Stimulated activated CD8-positive, alpha-beta memory T cell treated with anti-CD3 and anti-CD28 coated beads, Interleukin-15, amount 100 ng/mL, for 1 hour (primary cell): ENCODE measurements at places on chromosomes 16 and 17.

DNA sequence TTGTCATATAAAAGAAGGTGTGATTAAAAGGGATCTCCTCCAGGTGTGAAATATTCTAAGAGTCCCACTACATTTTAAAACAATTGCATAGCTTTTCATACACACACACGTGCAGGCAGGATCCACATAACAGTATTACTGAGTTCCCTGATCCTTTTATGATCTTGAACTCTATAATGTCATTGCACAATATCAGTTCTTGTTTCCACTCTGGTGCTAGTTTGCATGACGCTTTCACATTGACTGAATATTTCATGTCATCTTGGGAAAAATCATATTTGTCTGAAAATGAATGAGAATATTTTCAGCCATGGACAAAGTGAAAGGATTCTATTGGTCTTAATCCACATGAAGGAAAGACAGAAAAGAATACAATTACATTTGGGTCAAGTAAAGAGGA lies 703.8 kb downstream of the CDH8 start:
- DNase-seq = no peak

GRCh38 chr16:25868106-25868505 lies 176.3 kb downstream of the HS3ST4 start:
- no peak for DNase-seq

DNA sequence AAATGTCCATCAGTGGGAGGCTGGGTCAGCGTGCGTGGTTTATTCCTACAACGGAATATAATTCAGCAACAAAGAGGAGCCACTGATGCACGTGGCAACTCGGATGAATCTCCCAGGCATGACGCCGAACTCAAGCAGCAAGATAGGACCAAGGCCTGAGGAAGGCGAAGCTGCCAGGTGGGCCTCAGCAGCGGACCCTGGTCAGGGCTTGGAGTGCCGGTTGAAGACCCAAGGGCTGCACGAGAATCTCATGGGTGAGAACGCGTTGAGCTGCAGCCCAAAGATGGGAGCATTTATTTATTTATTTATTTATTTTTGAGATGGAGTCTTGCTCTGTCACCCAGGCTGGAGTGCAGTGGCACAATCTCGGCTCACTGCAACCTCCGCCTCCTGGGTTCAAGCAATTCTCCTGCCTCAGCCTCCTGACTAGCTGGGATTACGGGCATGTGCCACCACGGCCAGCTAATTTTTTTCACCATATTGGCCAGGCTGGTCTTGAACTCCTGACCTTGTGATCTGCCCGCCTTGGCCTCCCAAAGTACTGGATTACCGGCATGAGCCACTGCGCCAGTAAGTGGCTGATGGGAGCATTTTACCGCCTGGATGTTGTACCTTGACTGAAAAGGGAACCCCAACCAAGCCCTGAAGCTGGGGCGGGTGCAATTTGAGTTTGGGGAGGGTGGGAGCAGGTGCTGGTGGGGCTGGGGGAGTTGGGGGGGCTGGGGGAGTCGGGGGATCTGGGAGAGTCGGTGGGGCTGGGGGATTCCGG lies 18.1 kb upstream of the BAHCC1 start:
- DNase-seq = no peak

DNA sequence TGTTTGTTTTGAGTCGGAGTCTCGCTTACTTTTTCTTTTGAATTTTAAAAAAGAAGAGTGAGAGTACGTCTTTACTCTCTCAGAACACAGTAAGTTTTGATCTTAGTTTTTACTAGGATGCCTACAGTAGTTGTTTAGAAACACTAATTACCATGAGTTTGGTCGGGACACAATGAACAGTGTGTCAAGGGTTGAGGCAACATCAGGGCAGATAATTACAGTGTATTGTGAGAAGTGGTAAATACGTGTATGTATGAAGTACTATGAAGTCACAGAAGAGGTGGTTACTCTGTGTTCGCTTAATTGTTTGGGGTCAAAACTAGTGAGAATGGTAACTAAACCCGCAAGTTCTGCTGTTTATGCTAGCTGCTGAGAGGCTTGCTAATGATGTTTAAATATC lies 18.2 kb downstream of the PAFAH1B1 start:
- DNase-seq = no peak

DNA sequence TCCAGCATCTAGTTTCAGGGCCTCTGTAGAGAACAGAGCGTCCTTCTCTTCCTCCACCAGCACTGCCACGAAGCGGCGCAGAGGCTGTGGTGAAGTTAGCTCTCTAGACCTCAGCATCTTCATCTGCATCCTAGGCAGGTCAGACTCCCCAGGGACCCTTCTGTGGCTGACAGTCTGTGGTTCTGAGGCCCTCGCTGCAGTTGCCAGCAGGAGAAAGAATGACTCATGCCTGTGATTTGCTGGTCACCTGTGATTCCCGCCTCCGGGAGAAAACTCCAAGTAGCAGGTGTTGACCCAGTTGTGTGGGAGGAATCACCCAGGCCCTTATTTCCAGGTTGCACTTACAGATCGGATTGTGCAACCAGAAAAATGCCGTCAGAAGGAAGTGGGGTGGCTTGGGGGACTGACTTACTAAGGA lies 117.3 kb upstream of the CACNG5 start:
- no peak for DNase-seq

- no peak for DNase-seq
Observed at GRCh38 chr17:57684711-57685498, 60.2 kb downstream of the CCDC182 start.

- DNase-seq = no peak
Observed at GRCh38 chr17:48357779-48358602, 72.0 kb downstream of the SKAP1 start.

- DNase-seq = peak; percentile 67
Observed at GRCh38 chr17:75271233-75271954, 363 bp upstream of the MIF4GD start.

- DNase-seq = no peak
Observed at GRCh38 chr16:20789130-20789529, 17.1 kb downstream of the ERI2 start.

DNA sequence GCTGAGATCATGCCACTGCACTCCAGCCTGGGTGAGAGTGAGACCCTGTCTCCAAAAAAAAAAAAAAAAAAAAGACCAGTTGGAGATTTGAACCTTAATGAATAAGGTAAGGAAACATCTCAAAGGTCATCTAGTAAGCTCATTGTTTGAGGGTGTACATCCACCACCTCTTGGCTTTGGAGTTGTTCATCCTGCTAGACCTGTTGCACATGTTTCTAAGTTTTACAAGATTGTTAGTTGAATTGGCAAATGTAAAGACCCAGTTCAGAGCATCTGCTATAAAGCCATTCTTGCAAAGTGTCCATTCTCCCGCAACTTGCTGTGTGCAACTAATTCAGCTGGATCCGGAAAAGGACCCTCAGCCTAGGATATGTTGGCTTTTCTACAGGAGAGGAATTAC lies 1.5 kb downstream of the PSMD7 start:
- no peak for DNase-seq

DNA sequence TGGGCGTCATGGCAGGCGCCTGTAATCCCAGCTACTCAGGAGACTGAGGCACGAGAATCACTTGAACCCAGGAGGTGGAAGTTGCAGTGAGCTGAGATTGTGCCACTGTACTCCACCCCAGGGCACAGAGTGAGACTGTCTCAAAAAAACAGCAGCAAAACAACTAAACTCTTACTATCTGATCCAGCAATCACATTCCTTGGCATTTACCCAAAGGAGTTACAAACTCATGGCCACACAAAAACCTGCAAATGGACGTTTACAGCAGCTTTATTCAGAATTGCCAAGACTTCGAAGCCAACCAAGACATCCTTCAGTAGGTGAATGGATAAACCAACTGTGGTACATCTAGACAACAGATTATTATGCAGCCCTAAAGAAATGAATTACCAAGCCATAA lies 4.0 kb downstream of the SIAH1 start:
- DNase-seq = no peak

GRCh38 chr17:42548070-42548837 lies 4.5 kb upstream of the HSD17B1 start:
- peak; percentile 57 for DNase-seq

- DNase-seq = no peak
Observed at GRCh38 chr17:73363442-73364154, 51.8 kb upstream of the CDC42EP4 start.

GRCh38 chr17:82495844-82496528 lies 23.5 kb upstream of the FOXK2 start:
- DNase-seq = no peak

DNA sequence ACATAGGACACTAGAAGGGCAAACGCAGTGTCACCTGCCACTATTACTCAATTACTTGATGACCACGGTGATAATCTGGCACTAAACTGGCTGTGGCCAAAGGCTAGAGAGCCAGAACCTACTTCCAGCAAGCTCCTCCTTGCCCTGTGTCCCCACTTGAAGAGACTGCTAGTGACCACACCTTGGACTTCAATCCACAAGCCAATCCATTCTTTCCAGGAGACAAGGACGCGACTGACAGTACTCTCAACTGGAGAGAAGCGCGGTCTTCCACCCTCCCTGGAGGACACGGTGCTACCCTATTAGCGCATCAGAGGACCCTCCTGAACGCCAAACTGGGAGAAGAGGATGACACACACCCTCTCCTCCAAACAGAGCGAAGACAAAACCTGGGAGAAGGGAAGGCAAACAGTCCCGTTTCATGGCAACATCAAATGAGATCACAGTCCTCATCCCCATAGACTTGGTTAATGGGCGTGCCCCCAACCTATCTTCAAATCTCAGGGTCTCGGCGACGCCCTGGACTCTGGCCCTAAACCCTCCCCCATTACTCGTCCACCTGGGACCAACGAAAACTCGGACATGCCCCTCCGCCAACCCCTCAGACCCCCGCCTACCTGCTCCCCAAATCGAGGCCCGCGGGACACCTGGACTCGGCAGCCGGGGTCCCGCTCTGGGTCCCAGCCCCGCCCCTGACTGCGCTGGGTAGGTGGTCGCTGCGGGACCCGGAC lies 508 bp downstream of the FLCN start:
- no peak for DNase-seq

DNA sequence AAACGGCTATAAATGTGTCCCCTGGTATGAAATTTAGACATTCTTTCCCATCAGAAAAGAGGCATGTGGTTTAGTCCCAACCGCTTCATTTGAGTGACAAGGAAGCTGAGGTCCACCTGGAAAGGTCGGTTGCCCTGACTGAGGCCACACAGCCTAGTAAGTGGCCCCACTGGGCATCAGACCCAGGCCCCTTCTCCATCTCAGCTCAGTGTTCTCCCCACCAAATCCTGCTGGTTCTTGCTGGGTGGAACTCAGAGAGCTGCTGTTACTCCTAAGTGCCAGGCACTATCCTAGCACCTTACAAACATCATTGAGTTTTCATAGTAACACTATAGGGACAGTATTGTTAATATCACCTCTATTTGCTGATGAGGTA lies 153.5 kb downstream of the SOCS1 start:
- no peak for DNase-seq

GRCh38 chr17:27455236-27455913 lies 873 bp upstream of the KSR1 start:
- DNase-seq = no peak

DNA sequence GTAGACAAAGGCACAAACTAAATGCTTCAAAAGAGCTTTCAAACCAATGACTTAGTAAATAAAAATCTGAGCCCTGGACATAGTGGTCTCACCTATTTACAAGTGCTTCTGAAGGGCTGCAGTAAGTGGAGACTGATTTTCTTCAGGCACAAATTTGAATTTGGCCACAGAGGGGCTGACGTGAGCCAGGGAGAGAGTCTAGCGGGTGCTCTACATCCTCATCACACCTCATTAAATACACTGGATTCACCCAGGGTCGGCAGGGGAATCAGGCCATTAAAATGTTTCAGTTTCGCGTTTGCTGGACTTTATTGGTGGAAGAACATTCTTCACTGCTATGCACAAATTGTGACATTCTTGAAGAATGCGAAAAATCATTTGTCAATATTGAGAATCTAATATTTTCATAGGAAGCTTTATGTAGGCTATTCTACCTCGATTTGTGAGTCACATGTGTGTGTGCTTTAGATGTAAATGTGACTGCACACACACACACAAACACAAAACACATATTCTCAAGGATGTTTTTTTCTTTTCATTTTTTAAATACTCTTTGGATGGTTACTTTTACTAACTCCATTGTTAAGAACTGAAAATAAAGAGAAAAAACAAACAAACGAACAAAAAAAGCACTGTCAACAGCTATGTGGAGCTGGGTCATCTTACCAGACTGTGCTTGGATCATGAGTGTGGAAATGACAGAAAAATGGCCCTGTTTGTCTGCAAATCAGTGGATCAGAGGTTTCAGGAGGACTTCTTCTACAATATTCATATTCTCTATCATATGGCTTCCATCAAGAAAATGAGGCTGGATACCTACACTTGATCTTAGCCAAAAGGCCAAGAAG lies 58.9 kb downstream of the CDH11 start:
- DNase-seq = no peak

- no peak for DNase-seq
Observed at GRCh38 chr17:58507123-58507634, 7.3 kb downstream of the MTMR4 start.

- no peak for DNase-seq
Observed at GRCh38 chr17:41267711-41268110, 2.5 kb downstream of the KRTAP9-6 start.

GRCh38 chr17:52147872-52148271 lies 10.6 kb downstream of the CA10 start:
- no peak for DNase-seq

- DNase-seq = no peak
Observed at GRCh38 chr16:7420079-7420478, 87.4 kb downstream of the RBFOX1 start.

- no peak for DNase-seq
Observed at GRCh38 chr17:42291129-42291528, 2.8 kb downstream of the STAT5A start.

DNA sequence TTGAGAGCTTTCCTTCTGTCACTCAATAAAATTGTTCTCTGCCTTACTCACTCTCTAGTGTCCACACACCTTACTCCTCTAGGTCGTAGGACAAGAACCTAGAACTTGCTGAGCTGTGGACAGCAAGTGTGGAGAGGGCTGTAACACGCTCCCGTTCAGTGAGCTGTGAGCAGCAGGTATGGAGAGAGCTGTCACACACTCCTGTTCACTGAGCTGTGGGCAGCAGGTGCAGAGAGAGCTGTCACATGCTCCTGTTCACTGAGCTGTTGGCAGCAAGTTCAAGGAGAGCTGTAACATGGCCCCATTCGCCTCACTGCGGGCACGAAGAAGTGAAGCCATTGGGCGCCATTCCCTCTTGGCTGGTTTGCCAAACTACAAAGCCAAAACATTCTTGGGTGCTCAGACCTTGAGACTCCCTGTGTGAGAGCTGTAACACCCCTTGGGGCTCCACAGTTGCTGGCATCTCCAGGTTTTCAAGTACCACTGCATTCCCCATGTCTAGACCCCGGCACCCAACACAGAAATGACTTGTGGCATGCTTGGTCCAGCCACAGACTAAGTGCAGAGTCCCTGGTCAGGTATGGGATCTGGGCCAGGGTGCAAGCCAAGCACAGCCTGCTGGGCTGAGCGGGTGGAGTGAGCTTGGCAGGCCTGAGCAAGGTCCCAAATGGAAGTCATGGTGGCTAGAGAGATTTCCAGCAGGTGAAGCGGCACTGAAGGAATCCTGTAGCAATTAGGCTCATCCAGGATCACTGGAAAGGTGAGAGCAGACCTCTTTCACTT lies 608.0 kb upstream of the CDH8 start:
- no peak for DNase-seq
